Tongue (tissue), 3 donors: ENCODE measurements at places on chromosomes 5 and 9. TPM values are rescaled to one million over a fixed set of nuclear protein-coding genes. Genes with fewer than 3 reads are reported as not detected.

The NR6A1 gene
- 1.0 TPM for total RNA-seq

DNA sequence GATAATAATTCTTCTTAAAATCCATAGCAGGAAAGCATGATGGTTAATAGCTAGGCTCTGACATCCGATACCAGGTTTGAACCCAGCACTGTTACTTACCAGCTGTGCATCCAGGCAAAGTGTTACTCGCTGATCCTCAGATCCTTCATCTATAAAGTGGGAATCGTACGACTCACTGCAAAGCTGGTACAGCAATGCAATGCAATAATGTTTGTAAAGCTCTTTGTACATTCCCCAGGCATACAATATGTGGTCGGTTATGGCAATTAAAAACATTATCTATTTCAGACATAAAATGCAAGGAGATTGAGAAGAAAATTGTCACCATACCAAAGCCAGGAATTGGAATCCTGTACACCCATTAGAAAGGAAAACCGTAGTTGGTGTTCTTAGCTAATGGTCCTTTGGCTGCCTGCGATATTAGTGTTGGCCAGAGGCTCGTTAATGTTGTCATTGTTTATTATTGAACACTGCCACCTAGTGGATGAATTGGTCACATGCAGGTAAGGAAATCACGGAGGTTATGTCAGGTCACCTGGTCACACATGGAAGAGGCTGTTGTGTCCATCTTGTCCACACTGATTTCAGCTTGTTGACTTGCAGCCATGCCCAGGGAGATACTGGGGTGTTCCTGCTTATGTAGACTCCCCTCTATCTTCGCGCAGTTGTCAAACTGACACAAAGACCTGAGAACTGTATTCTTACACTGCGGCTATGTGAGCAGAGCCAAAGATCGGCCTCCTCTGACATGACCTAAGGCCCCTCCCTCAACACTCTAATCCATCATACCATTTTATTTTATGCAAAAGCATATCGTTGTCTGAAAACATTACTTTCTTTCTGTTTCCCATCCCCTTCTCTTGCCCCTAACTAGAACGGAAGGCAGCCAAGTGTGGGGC, 87.5 kb upstream of the PPP2R2B start:
- peak; percentile 88 for DNase-seq

DNA sequence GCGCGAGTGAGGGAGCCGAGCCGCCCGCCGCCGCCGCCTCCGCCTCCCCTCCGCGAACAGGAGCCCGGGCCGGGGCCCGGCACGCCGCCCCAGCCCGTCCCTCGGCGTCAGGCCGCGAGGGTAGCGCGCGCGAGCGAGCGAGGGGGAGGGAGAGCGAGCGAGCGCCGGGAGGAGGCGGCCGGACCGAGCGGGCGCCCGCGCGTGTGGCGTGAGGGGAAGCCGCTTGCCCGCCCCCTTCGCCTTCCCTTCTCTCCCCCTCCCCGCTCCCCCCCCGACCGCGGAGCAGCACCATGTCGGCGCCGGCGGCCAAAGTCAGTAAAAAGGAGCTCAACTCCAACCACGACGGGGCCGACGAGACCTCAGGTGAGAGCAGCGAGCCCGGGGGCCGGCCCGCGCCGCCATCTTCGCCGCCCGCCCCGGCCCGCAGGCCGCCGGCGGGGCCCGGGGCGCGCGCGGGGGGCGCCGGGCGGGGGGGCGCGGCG, 312 bp downstream of the SET start:
- peak; percentile 72 for DNase-seq

The TRIP13 gene
- 5.8 TPM for total RNA-seq

- no peak for DNase-seq
Measured at GRCh38 chr5:137095597-137095996, 403.5 kb downstream of the SPOCK1 start.
